Spinal cord (tissue), 10 donors: ENCODE measurements at places on chromosomes 1 and 21.

- DNase-seq, result no peak
Measured at GRCh38 chr1:41006942-41007865, 14.3 kb downstream of the SLFNL1 start.

- DNase-seq, result no peak
Measured at GRCh38 chr1:56397409-56397808, 182.0 kb downstream of the PLPP3 start.

GRCh38 chr1:27958513-27958912, 1.3 kb upstream of the XKR8 start:
- DNase-seq, result no peak

DNA sequence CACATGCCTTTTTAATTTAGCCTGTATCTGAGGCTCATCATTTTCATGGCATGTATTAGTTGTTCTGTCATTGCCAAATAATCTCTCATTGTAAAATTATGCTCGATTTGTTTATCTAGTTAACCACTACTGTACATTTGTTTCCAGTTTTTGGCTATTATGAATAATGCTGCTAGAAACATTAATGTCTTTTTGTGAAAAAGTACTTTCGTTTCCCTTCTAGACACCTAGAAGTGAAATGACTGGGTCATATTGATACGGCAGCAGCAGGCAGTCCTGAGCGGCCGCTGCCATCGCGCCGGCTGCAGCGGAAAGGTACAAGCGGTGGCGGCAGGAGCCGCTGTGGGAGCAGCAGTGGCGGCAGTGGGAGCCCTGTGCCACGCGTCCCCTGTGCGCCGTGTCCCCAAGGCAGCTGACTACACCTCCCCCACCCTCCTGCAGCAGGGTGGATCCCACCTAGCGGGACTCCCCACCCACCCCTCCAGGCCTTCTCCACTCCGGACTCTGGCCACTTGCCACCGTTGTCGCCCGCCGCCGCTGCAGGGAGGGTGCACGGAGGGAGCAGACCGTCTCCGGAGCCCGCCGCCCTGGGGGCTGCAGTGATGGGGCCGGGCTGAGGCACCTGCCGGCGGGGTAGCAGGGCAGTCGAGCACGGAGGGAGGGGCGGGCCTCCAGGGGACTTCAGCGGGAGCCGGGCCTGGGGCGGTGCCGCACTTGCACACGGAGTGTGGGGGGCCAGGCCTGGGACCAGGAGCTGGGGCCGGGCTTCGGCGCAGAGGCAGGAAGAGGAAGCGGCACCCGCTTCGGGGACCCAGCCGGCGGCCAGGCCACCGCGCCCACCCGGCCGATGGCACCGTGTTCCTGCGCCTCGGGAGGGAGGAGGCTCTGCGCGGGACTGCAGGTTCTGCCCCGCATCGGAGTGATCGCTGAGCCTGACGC, 66.8 kb upstream of the RGS7 start:
- peak; percentile 83 for DNase-seq

DNA sequence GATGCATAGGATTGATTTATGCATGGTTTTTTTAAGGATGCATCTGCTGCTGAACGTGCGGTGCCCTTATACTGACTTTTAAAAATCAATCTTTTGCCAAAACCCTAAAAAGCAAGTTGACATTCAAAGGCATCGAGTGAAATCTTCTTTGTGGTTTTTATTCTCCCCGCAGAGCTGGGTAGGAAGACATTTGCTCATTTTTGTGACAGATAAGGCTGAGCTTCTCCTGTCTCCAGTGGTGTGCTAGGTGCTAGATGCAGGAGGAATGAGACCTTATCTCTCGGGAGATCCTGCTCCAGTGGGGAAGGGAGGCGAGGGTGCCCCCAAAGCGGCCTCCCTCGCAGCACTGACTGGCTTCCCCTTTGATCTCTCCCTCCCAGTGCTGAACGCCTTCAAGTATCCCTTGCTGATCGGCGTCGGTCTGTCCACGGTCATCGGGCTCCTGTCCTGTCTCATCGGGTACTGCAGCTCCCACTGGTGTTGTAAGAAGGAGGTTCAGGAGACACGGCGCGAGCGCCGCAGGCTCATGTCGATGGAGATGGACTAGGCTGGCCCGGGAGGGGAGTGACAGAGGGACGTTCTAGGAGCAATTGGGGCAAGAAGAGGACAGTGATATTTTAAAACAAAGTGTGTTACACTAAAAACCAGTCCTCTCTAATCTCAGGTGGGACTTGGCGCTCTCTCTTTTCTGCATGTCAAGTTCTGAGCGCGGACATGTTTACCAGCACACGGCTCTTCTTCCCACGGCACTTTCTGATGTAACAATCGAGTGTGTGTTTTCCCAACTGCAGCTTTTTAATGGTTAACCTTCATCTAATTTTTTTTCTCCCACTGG, 14.9 kb upstream of the CD101 start:
- DNase-seq, result no peak

DNA sequence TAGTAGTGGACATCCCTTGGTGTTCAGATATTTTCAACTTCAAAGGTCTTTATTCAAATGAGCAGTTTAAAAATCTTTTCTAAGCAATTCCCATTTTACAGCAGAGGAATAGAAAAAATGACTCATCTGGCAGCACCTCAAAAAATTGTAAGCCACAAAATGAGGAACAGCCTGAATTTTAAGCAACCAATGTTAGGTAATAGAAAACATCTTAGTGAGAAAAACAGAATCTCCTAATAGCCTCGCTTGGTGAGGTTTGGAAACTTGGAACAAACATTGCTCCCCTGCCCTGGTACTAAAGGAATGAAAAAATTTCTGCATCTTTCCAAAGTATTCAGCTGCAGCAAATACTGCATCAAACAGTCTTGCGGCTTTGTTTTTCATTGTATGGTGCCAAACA, 264.4 kb downstream of the NTNG1 start:
- DNase-seq, result no peak

DNA sequence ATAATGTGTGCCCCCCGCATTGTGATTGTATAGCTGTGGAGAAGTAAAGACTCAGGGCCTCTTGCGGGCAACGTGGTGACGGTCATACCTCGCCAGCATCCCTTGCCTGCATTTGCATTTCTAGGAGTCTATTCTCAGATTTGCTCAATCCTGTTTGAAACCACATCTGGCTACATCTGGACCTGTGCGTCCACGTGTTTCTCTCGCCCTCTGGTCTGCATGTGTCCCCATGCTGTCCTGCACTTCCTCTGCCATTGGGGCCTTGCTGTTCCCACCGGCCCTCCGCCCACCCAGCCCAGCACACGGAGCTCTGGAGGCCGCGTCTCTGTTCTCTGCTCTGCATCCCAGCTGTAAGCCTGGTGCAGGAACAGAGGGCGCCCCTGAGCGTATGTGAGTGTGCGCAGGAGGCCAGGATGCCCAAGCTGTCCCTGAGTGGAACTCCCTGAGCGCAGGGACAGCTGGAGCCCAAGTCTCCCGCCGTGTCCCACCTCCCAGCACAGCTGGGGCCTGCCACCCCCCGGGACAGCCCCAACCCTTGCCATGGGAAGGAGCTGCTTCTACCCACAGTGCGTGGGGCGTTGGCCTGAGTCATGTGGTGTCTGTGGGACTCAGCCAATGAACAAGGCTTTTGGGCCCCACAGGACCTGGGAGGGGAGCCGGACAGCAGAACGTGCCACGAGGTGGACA, 1.6 kb downstream of the KRTAP10-2 start:
- no peak for DNase-seq

DNA sequence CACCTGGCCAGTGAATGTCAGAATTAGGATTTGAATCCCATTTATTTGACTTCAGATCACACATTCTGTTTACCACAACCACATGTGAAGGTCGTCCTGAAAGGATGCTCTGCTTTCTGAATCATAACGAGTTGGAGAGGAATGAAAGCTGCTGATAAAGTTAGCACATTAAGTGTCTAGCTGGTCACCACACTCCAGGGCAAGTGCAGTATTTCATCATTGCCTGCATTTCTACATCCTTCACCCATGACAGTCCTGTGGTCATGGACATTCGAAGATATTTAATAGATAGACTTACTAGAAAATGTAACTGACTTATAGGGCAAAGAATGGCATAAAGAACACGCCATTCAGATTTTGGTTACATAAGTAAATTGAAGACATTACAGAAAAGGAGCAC, 52.7 kb upstream of the ST6GALNAC3 start:
- no peak for DNase-seq

DNA sequence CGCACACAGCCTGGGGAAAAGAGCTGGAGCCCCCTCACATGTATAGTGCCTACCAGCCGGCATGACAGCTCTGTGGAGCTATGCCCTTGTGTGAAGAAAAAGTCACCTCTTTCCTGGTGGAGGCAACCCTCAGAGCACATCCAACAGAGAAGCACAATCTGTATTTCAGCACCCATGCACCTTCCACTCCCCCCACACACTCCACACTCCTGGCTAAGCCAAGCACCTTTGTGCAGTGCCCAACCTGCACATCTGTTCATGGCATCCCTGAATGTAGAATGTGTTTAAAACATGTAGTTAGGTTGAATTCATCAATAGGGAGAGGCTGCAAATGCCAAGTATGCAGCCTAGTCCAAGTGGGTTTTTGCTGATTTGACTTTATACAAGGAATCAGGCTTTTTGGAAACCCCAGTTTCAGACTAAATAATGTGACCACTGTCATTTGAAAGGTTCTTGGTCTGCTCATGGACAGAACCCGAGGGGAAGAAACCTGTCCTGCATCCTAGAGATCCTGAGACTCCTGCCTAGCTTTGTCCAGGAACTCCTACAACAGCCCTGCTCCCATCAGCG, 197.1 kb downstream of the TOMM20 start:
- DNase-seq, result no peak

GRCh38 chr1:162873671-162874666, 13.0 kb upstream of the CCDC190 start:
- no peak for DNase-seq

- no peak for DNase-seq
Measured at GRCh38 chr1:205991237-205991636, 12.0 kb downstream of the RAB7B start.

DNA sequence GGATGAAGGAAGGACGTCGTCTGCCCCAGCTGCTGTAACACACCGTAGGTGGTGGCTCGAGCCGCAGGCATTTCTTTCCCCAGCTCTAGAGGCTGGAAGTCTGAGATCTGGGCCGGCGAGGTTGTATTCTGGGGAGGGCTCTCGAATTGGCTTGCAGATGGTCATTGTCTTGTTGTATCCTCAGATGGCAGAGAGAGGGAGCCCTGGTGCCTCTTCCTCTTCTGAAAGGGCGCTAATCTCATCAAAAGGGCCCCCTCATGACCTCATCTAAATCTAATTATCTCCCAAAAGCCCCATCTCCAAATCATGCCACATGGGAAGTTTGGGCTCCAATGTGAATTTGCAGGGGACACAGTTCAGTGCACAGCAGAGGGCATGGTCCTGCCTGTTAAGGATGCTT, 109.0 kb downstream of the SIK1 start:
- DNase-seq, result no peak

- no peak for DNase-seq
Measured at GRCh38 chr1:175600721-175601440, 142.5 kb downstream of the TNR start.

GRCh38 chr1:170064821-170065220, 9.7 kb downstream of the KIFAP3 start:
- no peak for DNase-seq

GRCh38 chr1:2803086-2803930, 1.8 kb upstream of the TTC34 start:
- DNase-seq, result no peak

GRCh38 chr1:146012703-146013558, 8.6 kb downstream of the HJV start:
- DNase-seq, result no peak

- DNase-seq, result no peak
Measured at GRCh38 chr1:39458991-39459390, 32.4 kb upstream of the BMP8A start.

GRCh38 chr1:183093066-183093668, 69.9 kb downstream of the LAMC1 start:
- no peak for DNase-seq

DNA sequence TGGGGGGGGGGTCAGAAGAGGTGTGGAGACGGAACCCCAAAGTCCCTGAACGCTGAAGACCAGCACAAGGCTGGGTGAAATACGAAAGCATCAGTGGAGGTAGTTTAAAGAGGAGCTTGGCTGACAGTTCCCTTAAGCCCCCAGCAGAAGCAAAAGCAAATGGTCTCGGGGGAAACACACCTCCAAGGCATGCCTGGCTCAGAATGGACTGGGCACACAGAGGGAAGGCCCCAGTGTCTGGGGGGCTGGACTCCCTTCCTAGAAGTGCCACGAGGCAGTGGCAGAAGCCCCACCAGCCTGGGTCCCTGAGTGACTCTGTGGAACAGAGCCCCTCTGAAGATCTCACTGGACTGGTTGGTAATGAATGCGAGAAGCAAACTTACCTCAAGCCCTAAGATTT, 43.9 kb downstream of the UBE2G2 start:
- DNase-seq, result no peak

- DNase-seq, result no peak
Measured at GRCh38 chr1:187032982-187033692, 204.4 kb downstream of the PLA2G4A start.

- DNase-seq, result no peak
Measured at GRCh38 chr1:84997667-84998600, 1.0 kb upstream of the MCOLN2 start.

DNA sequence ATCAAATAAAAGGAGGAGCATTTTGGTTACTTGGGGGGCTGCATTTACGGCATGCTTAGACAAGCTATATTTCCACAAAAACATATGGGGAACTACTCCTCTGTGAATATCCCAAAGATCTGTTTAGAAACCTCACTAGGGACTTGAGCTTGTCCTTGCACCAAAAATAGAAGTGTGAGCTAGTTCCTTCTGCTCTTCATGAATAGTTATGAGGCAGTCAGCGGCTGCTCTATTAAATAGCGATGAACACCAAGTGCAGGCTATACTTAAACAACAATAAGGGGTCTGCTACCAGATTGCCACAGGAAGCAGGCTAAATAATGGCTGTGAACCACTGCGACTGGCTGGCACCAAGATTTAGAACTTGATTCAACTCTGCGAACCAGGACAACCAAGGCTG, 190.1 kb downstream of the PCP4 start:
- DNase-seq, result no peak

GRCh38 chr1:154471304-154471703, 30.7 kb upstream of the TDRD10 start:
- DNase-seq, result no peak

- DNase-seq, result no peak
Measured at GRCh38 chr1:60888126-60888525, 194.2 kb upstream of the NFIA start.

DNA sequence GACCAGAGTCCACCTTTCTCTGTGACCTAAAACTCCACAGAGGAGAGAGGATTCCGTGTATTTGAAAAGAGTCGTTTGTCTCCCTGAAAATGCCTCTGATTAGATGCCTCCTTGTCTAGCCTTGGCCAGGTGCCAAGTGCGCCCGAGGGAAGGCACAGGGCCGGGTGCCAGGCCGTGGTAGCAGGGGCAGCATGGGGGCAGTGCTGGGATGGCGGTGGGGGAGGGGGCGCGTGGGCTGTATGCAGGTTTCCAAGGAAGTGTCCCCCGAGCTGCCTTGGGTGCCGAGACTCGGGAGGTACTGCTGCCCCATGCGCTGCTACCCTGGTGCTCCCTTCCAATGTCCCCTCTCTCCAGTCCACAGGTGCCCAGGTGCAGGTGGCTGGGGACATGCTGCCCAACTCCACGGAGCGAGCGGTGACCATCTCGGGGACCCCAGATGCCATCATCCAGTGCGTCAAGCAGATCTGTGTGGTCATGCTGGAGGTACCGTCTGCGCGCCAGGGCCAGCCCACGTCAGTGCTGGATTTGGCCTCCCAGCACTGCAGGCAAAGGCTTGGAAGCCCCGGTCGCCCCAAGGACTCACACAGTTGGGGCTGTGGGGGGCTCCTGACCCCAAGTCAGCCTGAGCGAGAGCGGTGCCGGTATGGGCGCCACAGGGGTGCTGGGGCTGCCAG, 70.9 kb upstream of the COL6A1 start:
- no peak for DNase-seq

GRCh38 chr1:187051618-187052232, 223.0 kb downstream of the PLA2G4A start:
- peak; percentile 84 for DNase-seq
